ENCODE measurements at places on chromosomes 1 and 21.

- H3K27me3 ChIP-seq, result peaks cover 5% of the 10 kb centered on the region
- H3K27ac ChIP-seq, result peak overlapping the region; percentile 85
- H3K36me3 ChIP-seq, result no peaks in the 10 kb centered on the region
- no peak overlapping the region for H3K4me3 ChIP-seq
These were observed 4.6 kb upstream of the FAM167B start for GRCh38 chr1:32242341-32242851.

DNA sequence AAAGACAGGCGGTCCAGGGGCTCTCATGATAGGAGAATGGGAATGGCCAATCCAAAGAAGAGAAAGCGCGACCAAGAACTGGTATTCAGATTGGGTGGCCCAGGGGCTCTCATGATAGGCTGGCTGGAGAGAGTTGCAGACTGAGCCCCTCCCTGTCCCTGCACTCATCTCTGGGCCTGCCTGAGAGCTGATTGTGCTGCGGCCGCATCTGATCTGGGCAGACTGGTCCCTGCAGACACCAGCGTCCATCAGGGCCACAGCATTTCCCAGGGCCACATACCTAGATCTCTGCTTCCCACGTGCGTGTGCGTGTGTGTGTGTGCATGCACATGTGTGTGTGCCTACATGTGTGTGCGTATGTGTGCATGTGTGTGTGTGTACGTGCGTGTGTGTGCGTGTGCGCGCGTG, 30.4 kb upstream of the MAN1C1 start:
- peaks cover 6% of the 10 kb centered on the region for H3K36me3 ChIP-seq
- no peak overlapping the region for H3K27ac ChIP-seq
- H3K4me3 ChIP-seq, result no peak overlapping the region

DNA sequence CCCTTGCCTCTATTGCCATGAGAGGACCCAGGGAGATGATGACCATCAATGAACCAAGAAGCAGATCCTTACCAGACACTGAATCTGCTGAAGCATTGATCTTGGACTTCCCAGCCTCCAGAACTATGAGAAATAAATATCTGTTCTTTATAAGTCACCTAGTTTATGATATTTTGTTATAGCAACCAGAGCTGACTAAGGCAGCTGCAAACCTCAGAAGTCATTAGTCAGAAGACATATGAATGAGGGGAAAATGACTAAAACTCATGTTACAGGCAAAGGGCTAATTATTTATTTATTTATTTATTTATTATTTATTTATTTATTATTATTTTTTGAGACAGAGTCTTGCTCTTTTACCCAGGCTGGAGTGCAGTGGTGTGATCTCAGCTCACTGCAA, 321.1 kb downstream of the TGFB2 start:
- DNase-seq, result no peak
- no peak overlapping the region for H3K27ac ChIP-seq
- no peaks in the 10 kb centered on the region for H3K36me3 ChIP-seq
- peaks cover 6% of the 10 kb centered on the region for H3K4me1 ChIP-seq
- peaks cover 2% of the 10 kb centered on the region for H3K27me3 ChIP-seq
- H3K4me3 ChIP-seq, result no peak overlapping the region

DNA sequence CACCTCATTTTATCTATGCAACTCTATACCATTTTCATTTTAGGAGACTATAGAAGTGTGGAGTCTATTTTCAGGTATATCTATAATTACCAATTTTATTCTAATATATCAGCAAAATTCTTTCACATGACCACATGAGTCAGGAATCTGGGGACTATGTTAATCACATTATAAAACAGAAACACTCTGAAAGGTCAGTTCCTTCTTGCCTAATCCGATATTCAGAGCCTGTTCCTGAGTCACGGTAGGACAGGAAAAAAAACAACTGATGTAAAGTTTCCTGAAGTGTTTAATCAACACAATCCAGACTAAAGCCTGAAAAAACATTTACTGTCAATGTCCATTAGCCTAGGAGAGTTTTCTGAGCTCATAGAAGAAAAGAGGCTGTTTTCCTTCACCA, 1902.3 kb downstream of the NCAM2 start:
- H3K36me3 ChIP-seq, result no peaks in the 10 kb centered on the region
- DNase-seq, result no peak
- peaks cover 3% of the 10 kb centered on the region for H3K4me1 ChIP-seq
- no peak overlapping the region for H3K4me3 ChIP-seq

GRCh38 chr1:244327533-244327932, 124.2 kb downstream of the ADSS2 start:
- H3K36me3 ChIP-seq, result peaks cover 8% of the 10 kb centered on the region
- no peak overlapping the region for H3K27ac ChIP-seq
- H3K4me1 ChIP-seq, result no peaks in the 10 kb centered on the region
- no peak overlapping the region for H3K4me3 ChIP-seq
- DNase-seq, result no peak

GRCh38 chr1:237717106-237717505, 173.6 kb downstream of the ZP4 start:
- H3K4me3 ChIP-seq, result peak overlapping the region; percentile 44
- peak overlapping the region; percentile 85 for H3K27ac ChIP-seq
- H3K4me1 ChIP-seq, result peaks cover 15% of the 10 kb centered on the region
- no peaks in the 10 kb centered on the region for H3K27me3 ChIP-seq
- peak; percentile 77 for DNase-seq

DNA sequence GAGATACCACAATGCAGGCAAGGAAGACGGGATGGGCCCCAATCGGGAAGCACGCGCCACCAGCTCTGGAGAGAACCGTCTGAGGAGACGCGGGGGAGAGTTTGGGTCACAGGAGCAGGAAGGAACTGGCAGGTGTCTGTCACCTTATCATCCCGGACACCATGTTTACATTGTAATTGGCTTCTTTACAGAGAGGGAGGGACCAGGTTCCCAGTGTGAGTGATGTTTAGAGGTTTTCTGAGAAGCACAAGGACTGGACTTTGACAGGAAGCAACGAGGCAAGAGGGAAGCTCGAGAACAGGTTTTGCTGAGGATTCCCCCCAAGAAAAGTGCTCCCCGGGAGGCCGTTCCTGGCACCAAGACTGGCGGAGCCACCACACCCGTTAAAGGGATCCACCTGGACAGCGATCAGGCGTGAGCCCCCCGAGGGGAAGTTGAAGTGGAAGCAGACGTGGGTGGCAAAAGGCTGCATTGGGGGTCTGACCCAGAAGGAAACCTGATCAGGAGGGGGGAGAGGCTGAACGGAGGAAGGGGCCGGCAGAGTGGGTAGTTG, 957 bp downstream of the EPS15 start:
- H3K36me3 ChIP-seq, result peaks cover 7% of the 10 kb centered on the region
- DNase-seq, result peak; percentile 27
- peaks cover 1% of the 10 kb centered on the region for H3K27me3 ChIP-seq
- peak overlapping the region; percentile 13 for H3K27ac ChIP-seq

GRCh38 chr21:16421965-16422364, 692.2 kb downstream of the USP25 start:
- H3K4me1 ChIP-seq, result peaks cover 13% of the 10 kb centered on the region
- H3K36me3 ChIP-seq, result no peaks in the 10 kb centered on the region
- no peak for DNase-seq
- H3K27ac ChIP-seq, result no peak overlapping the region
- no peak overlapping the region for H3K4me3 ChIP-seq

DNA sequence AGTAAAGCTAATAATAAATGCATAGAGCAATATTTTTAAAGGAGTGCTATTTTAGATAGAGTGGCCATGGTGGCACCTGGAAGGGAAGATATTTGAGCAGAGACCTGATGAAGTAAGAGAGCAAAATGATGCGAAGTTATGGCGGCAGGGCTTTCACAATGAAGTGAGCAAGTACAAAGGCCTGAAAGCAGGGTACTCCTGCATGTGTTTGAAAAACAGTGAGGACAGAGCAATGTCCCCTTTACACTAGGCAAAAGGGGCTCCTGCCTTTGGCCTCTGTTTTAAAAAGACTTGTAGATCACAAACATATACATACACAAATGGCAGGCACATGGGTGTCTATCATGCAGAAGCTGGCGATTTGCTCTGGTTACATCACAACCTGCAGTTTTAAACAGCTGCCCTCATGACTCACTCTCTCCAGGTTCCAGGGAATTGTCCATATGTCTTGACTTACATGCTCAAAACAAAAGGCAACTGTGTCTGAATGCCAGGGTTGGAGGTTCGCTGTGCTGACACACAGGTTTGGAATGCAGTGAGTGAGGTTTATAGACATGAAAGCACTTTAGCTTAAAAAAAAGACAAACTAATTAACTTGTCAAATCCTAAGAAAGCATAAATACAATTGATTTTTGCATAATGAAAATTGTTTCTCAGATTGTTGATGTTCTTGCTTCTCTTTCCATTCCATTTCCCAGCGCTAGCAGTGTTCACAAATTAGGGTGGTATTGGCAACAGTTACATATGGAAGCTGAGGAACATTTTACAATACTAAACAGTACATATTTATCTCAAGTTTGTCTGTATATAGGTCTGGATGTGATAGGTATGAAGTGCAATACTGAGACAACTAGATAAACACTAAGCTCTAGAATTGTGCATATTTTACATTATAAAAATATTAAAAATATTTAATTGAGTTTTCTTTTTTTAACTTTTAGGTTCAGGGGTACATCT, 313.9 kb downstream of the BARHL2 start:
- no peaks in the 10 kb centered on the region for H3K36me3 ChIP-seq
- H3K4me1 ChIP-seq, result peaks cover 23% of the 10 kb centered on the region
- peaks cover 5% of the 10 kb centered on the region for H3K27me3 ChIP-seq
- peak overlapping the region; percentile 94 for H3K27ac ChIP-seq
- peak overlapping the region; percentile 5 for H3K4me3 ChIP-seq
- DNase-seq, result peak; percentile 31

DNA sequence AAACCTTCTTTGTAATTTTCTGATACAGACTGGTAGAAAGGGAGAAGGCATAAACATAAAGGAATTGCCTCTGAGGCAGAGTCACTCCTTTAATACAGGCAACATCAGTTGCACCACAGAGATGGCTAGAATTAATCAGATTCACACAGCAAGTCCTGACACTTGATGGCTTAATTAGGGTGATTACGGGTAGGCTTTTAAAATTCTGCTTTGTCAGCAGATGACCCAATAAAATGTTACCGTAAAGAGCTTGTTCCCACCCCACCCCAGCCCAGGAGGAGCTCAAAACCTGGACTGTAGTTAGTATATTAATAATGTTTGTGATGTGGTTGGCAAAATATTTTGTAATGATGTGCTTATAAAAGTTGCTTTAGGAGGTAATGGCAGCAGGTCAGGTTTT, 9.3 kb upstream of the BTG3 start:
- no peak for DNase-seq
- no peak overlapping the region for H3K27ac ChIP-seq
- peaks cover 4% of the 10 kb centered on the region for H3K27me3 ChIP-seq

DNA sequence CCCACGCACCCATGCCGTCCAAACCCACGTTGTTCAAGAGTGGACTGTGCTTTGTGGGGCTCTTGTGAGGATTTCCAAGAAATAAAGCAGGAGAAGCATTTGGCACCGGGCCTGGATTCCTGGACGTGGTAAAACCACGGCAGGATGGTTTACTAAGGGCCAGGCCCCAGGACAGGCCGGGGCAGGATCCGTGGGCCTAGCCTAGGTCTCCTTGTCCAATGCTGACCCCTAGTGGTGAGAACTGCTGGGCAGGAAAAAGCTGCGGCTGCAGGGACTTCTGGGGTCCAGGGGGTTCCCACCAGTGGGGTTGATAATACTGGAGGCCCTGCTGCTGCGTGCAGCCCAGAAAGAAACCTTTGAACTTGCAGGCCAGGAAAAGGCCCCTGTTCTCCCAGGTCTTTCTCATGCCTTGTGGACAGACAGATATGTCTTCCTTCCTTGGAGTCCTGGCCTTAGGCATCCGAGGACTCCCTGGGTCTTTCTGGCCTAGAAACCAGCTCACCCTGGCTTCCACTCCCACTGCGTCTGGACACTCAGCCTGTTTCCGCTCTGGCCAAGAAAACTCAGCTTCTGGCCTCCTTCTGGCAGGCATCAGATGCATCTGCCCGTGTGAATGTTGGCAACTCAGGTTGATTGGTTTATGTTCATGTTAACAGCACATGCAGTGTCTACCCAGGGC, 106.9 kb upstream of the TMEM51 start:
- H3K4me3 ChIP-seq, result no peak overlapping the region
- H3K4me1 ChIP-seq, result no peaks in the 10 kb centered on the region
- no peak overlapping the region for H3K27ac ChIP-seq
- peaks cover 2% of the 10 kb centered on the region for H3K36me3 ChIP-seq
- DNase-seq, result peak; percentile 85

GRCh38 chr1:27536767-27537166, 46.8 kb upstream of the WASF2 start:
- peaks cover 41% of the 10 kb centered on the region for H3K4me1 ChIP-seq
- H3K27ac ChIP-seq, result peak overlapping the region; percentile 91

- H3K27me3 ChIP-seq, result no peaks in the 10 kb centered on the region
- H3K4me1 ChIP-seq, result no peaks in the 10 kb centered on the region
- no peak overlapping the region for H3K27ac ChIP-seq
- no peak for DNase-seq
- H3K4me3 ChIP-seq, result no peak overlapping the region
These were observed 600.5 kb downstream of the KCNT2 start for GRCh38 chr1:196007763-196008162.

DNA sequence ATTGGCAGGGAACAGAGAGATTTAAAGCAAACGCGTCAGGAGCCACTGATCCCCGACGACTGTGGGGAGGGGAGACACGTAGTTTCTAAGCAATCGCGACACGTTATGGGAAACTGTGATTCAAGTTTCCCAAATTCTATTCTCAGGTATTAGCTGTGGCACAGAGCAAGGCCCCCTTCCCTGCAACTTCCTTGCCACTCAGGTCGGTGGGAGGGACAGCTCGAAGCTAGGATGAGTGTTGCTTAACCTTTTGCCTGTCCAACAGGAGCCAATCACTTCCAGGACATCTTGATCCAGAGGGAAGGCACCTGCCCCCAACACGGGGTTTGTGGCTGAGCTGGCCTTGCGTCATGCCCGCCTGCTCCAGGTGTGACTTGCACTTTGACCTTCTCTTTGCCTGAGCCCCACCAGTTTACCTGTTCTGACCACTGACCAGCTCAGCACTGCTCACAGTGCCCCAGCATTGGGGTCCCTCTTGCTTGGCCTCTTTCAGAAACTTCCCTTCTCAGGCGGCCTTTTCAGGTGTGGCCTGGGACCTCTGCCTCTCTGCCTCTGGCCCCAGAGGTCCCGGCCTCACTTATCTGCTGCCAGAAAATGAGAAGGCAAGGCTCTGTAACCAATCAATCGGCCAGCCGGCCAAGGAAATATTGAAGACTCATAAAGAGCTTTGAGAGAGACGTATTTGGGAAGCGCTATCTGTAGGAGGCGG, 24.6 kb downstream of the TEX35 start:
- peaks cover 5% of the 10 kb centered on the region for H3K27me3 ChIP-seq
- no peak overlapping the region for H3K4me3 ChIP-seq
- H3K36me3 ChIP-seq, result no peaks in the 10 kb centered on the region
- H3K27ac ChIP-seq, result no peak overlapping the region

- peaks cover 11% of the 10 kb centered on the region for H3K27me3 ChIP-seq
- H3K27ac ChIP-seq, result no peak overlapping the region
- H3K4me1 ChIP-seq, result peaks cover 25% of the 10 kb centered on the region
- no peak for DNase-seq
- H3K4me3 ChIP-seq, result peak overlapping the region; percentile 3
- no peaks in the 10 kb centered on the region for H3K36me3 ChIP-seq
These were observed 34.9 kb downstream of the SYF2 start for GRCh38 chr1:25197235-25197975.

- no peak overlapping the region for H3K4me3 ChIP-seq
- H3K27ac ChIP-seq, result no peak overlapping the region
- H3K27me3 ChIP-seq, result peaks cover 7% of the 10 kb centered on the region
- H3K36me3 ChIP-seq, result no peaks in the 10 kb centered on the region
- no peak for DNase-seq
These were observed 110.7 kb upstream of the TMEM51 start for GRCh38 chr1:15042866-15043265.

GRCh38 chr1:41249319-41249718, 7.2 kb upstream of the SCMH1 start:
- no peak overlapping the region for H3K27ac ChIP-seq
- H3K36me3 ChIP-seq, result peaks cover 9% of the 10 kb centered on the region
- H3K27me3 ChIP-seq, result no peaks in the 10 kb centered on the region
- H3K4me1 ChIP-seq, result no peaks in the 10 kb centered on the region
